ENCODE measurements at places on chromosomes 2 and 18.

GRCh38 chr2:138180692-138181386 is 216.6 kb downstream of the HNMT start:
- H3K4me3 ChIP-seq, result no peak overlapping the region
- H3K27ac ChIP-seq, result no peak overlapping the region
- no peaks in the 10 kb centered on the region for H3K27me3 ChIP-seq
- no peak for DNase-seq
- no peaks in the 10 kb centered on the region for H3K36me3 ChIP-seq

DNA sequence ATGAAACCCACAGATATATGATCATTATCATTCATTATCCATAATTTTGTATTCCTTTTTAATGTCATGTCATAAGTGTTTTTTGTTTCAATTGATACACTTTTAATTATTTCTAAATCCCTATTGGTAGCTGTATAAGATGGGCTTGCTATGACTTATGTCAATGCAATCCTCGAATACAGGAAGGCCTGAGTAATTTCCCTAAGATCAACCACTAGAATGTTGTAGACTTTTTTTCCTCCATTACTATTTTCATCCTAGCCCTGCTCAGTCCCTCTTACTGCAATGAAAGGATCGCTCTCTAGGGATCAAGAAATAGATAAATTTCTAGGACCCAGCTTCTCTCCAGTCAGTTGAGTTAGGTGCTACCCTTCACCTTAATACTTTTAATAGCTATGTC is 186.3 kb downstream of the KCNE4 start:
- no peaks in the 10 kb centered on the region for H3K27me3 ChIP-seq
- H3K4me3 ChIP-seq, result no peak overlapping the region
- no peaks in the 10 kb centered on the region for H3K4me1 ChIP-seq
- H3K36me3 ChIP-seq, result no peaks in the 10 kb centered on the region
- no peak for DNase-seq
- no peak overlapping the region for H3K27ac ChIP-seq

DNA sequence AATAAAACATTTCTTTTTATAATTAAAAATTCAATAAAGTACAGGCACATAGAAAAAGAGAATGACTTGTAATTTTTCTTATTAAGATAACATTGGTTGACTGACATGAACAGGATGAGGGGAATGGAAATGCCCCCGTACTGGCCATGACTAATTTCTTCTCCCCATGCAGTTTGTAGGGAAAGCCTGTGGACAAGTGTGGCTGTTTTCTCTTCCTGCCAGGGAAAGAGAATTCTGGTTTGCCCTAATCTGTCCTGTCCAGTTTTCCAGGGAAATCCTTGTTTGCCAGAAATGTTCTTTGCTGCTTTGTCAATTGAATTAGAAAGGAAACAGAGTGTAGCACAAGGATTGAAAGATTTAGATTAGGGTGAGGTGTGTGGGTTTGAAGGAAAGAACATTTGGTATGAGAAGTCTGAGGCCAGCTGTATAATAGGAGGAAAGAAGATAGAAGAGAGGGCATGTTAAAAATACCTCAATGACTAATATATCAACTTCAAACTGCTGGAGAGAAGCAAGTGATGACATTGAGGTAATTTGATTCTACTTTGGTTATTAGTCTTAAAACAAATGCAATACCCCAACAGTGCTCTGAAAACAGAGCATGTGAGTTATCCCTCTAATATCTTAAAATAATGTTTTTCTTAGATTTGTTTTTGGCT is 593.9 kb upstream of the ZNF804A start:
- no peaks in the 10 kb centered on the region for H3K4me1 ChIP-seq
- no peak for DNase-seq
- H3K27me3 ChIP-seq, result no peaks in the 10 kb centered on the region
- H3K4me3 ChIP-seq, result no peak overlapping the region

- no peak for DNase-seq
- H3K4me1 ChIP-seq, result no peaks in the 10 kb centered on the region
- H3K27me3 ChIP-seq, result no peaks in the 10 kb centered on the region
- no peaks in the 10 kb centered on the region for H3K36me3 ChIP-seq
These were observed 54.7 kb upstream of the CAB39 start for GRCh38 chr2:230657906-230658305.

DNA sequence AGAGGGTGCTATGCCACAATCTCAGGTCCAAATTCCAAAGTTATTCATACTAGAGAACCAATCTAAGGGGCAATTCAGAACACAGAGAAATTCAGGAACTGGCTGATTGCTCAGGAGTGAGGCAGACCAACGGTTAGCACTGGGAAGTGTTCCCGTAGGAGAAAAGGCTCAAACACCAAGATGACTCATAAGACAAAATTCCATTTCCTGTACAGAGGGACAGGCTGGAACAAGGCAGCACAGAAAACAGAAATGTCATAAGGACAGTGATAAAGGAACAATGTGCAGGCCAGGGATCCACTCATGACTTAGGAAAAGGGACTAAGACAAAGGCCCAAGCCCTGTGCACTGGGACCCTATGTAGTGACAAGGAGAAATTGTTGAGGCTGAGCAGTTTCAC is 54.2 kb downstream of the PDE1A start:
- DNase-seq, result no peak
- peak overlapping the region; percentile 65 for H3K27ac ChIP-seq
- H3K27me3 ChIP-seq, result no peaks in the 10 kb centered on the region
- H3K36me3 ChIP-seq, result no peaks in the 10 kb centered on the region

- H3K27me3 ChIP-seq, result no peaks in the 10 kb centered on the region
- peak overlapping the region; percentile 27 for H3K27ac ChIP-seq
- no peak for DNase-seq
- no peaks in the 10 kb centered on the region for H3K36me3 ChIP-seq
- peaks cover 46% of the 10 kb centered on the region for H3K4me1 ChIP-seq
These were observed 95.6 kb upstream of the THOC1 start for GRCh38 chr18:363301-364085.

DNA sequence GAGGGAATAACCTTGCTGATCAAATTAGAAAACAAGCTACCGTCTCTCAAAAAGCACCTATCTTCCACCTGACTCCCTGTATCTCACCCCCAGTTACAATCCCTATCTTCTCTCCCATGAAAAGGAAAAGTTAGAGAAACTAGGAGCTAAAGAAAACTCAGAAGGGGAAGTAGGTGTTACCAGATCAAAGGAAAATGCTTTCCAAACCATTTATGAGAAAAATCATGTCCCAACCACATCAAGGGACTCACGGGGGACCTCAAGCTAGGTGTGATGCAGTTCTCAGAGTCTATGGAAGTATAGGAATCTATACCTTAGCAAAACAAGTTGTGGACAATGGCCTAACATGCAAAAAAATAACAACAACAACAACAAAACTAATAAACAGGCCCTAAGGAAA is 135.5 kb upstream of the RMP24 start:
- H3K36me3 ChIP-seq, result no peaks in the 10 kb centered on the region
- H3K27me3 ChIP-seq, result no peaks in the 10 kb centered on the region

DNA sequence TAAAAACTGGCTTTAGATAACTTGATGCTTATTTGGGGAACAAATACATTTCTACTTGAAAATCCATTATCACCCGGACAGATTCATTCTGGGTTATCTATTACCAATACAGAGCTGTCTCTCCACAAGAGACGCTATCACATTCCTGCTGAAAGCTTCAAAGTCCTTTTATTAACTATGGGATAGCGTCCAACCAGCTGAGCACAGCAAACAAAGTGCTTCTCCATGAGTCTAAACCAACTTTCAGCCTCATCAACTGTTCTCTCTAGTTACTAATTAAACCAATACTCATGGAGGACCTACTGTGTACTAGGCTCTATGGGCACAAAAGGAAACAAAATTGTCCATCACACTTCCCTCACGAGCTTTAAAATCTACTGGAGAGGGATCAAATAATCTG is 132.8 kb downstream of the L3MBTL4 start:
- no peaks in the 10 kb centered on the region for H3K4me1 ChIP-seq
- no peaks in the 10 kb centered on the region for H3K36me3 ChIP-seq
- no peak overlapping the region for H3K4me3 ChIP-seq
- no peak overlapping the region for H3K27ac ChIP-seq
- DNase-seq, result no peak
- H3K27me3 ChIP-seq, result no peaks in the 10 kb centered on the region

- no peaks in the 10 kb centered on the region for H3K36me3 ChIP-seq
- H3K27ac ChIP-seq, result no peak overlapping the region
- no peaks in the 10 kb centered on the region for H3K4me1 ChIP-seq
These were observed 91.0 kb downstream of the ICA1L start for GRCh38 chr2:202780514-202781021.

GRCh38 chr18:34604591-34604990 is 105.5 kb upstream of the DTNA start:
- peaks cover 49% of the 10 kb centered on the region for H3K4me1 ChIP-seq
- H3K27ac ChIP-seq, result peak overlapping the region; percentile 21
- H3K27me3 ChIP-seq, result no peaks in the 10 kb centered on the region
- DNase-seq, result no peak
- H3K36me3 ChIP-seq, result no peaks in the 10 kb centered on the region

DNA sequence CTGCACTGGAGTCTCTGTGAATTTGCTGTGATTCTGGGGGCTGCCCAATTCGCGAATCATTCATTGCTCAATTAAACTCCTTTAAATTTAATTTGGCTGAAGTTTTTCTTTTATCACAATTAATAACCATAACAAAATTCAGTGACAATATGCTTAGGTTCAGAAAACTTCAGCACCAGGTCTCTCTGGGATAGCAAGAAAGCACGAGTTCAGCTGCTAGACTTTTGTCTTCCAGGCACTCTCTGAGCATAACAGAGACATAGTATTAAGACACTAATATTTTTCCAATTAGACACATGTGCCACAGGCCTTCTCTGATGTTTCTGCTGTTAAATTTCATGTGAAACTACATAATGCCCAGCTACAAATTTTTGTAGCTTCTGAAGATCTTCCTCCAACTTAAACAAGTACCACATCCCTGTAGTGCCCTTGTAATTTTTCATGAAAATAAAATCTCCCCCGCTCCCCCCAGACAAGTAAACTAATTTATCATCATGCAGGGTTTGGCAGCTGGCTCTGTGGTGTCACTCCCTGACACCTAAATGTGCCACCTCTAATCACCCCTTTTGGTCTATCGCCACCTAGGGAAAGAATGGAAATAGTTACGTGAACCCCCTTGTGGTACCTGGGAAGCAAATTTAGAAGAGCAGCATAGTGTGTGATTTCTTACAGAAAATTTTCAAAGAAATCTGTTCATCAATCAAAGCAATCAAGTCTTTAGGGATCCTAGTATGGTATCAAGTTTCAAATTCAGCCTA is 94.1 kb downstream of the CSRNP3 start:
- H3K36me3 ChIP-seq, result no peaks in the 10 kb centered on the region
- no peak for DNase-seq
- no peak overlapping the region for H3K4me3 ChIP-seq
- H3K4me1 ChIP-seq, result no peaks in the 10 kb centered on the region

DNA sequence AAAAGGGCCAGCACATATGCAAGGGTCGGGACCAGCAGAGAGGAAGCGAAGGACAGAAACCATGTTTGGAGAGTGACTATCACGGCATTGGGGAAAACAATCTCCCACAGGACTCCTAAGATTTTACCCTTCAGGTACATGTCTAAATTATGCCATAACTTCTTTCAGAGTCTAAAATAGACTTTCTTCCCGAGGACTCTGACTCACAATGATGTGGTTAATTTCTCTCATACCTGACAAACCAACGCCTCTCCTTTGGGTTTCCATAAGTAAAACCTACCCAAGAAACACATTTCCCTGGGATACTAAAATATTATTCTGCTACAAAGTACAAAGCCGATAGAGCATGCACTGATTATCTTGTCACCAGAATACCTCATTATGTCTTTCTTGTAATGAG is 127.8 kb upstream of the NETO1 start:
- no peaks in the 10 kb centered on the region for H3K4me1 ChIP-seq
- H3K27me3 ChIP-seq, result no peaks in the 10 kb centered on the region
- H3K4me3 ChIP-seq, result no peak overlapping the region
- no peaks in the 10 kb centered on the region for H3K36me3 ChIP-seq
- no peak for DNase-seq
- H3K27ac ChIP-seq, result no peak overlapping the region

- peaks cover 12% of the 10 kb centered on the region for H3K27me3 ChIP-seq
- no peaks in the 10 kb centered on the region for H3K36me3 ChIP-seq
- no peaks in the 10 kb centered on the region for H3K4me1 ChIP-seq
- no peak for DNase-seq
These were observed 154.0 kb downstream of the CLIP4 start for GRCh38 chr2:29269095-29269764.

DNA sequence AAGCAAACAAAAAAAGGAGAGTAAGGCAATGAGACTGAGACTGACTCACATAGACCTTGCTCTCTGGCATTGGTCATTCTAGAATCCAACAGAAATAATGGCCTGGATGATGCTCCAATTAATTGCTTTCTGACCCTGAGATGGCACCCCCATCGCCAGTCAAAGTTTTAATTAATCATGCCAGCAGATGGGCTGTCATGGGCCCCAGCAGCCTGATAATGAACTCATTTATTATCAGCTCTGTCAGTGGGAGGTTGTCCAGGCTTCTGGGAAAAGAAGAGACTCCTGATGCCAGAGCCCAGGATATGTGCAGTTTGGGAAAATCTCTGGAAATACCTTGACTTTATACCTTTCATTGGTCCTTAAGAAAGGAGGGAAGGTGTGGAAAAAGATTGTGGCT is 115.2 kb downstream of the XRCC5 start:
- H3K4me3 ChIP-seq, result no peak overlapping the region
- no peaks in the 10 kb centered on the region for H3K4me1 ChIP-seq
- no peaks in the 10 kb centered on the region for H3K36me3 ChIP-seq
- H3K27ac ChIP-seq, result no peak overlapping the region
- no peak for DNase-seq
- no peaks in the 10 kb centered on the region for H3K27me3 ChIP-seq

- H3K27ac ChIP-seq, result no peak overlapping the region
- DNase-seq, result no peak
- H3K4me1 ChIP-seq, result peaks cover 44% of the 10 kb centered on the region
- no peaks in the 10 kb centered on the region for H3K27me3 ChIP-seq
- peaks cover 5% of the 10 kb centered on the region for H3K36me3 ChIP-seq
- H3K4me3 ChIP-seq, result no peak overlapping the region
These were observed 9.6 kb downstream of the PREPL start for GRCh38 chr2:44351676-44352075.

- no peaks in the 10 kb centered on the region for H3K27me3 ChIP-seq
- H3K4me1 ChIP-seq, result no peaks in the 10 kb centered on the region
- no peak overlapping the region for H3K4me3 ChIP-seq
- H3K36me3 ChIP-seq, result no peaks in the 10 kb centered on the region
These were observed 94.2 kb downstream of the EPHA4 start for GRCh38 chr2:221477714-221478484.

GRCh38 chr2:28528206-28528605 is 32.3 kb downstream of the PLB1 start:
- no peak overlapping the region for H3K27ac ChIP-seq
- no peaks in the 10 kb centered on the region for H3K27me3 ChIP-seq
- DNase-seq, result no peak
- H3K36me3 ChIP-seq, result no peaks in the 10 kb centered on the region

DNA sequence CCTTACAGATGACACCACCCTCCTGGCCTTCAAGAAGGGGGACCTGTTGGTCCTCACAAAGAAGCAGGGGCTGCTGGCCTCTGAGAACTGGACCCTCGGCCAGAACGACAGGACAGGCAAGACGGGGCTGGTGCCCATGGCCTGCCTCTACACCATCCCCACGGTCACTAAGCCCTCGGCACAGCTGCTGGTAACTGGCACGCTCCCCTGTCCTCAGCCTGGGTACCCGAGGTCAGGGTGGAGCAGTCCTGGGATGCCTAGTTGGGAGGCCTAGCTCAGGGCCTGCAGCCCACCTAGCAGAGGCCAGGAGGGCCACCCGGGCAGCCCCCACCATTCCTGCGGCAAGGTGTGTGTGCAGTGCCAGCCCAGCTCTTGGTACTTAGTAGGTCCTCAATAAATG is 16.3 kb upstream of the GPR17 start:
- no peak for DNase-seq
- H3K4me3 ChIP-seq, result no peak overlapping the region
- H3K27me3 ChIP-seq, result peaks cover 4% of the 10 kb centered on the region
- H3K36me3 ChIP-seq, result no peaks in the 10 kb centered on the region
